ENCODE measurements at places on chromosomes 6 and 20. TPM values are rescaled to one million over a fixed set of nuclear protein-coding genes. Genes with fewer than 3 reads are reported as not detected.

Gene C6orf58
- not detected for total RNA-seq

Gene CTAGE9
- total RNA-seq, result not detected

DNA sequence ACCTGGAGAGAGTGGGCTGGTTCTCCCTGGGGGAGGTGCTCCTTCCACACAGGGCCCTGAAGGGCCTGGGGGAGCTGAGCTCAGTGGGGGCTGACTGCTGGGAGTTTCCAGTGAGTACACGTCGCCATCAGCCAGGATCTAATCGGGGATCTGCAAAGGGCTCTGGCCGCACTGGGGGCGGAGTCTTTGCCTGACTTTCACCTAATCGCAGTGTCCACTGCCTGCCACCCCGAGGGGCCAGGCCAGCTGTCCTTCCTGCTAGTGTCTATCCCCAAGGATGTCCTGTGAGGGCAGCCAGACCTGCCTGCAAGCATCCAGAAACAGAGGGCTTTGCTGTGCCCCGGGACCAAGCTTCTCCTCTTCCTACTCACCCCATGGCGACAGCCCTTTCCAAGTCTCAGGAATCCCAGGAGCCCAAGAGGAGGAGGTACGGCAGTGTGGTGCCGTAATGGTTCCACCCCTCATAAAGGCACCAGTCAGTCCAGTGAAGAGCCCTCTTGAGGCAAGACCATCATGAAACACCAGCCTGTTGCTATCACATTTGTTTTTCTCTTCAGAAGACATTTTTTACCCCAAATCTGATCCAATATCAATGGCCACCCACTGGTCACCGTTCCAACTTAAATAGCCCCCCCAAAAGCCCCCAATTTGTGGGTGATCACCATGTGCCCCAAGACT is 243.1 kb upstream of the ECI2 start:
- H3K27me3 ChIP-seq, result no peaks in the 10 kb centered on the region
- peaks cover 45% of the 10 kb centered on the region for H3K4me1 ChIP-seq
- H3K4me3 ChIP-seq, result no peak overlapping the region

DNA sequence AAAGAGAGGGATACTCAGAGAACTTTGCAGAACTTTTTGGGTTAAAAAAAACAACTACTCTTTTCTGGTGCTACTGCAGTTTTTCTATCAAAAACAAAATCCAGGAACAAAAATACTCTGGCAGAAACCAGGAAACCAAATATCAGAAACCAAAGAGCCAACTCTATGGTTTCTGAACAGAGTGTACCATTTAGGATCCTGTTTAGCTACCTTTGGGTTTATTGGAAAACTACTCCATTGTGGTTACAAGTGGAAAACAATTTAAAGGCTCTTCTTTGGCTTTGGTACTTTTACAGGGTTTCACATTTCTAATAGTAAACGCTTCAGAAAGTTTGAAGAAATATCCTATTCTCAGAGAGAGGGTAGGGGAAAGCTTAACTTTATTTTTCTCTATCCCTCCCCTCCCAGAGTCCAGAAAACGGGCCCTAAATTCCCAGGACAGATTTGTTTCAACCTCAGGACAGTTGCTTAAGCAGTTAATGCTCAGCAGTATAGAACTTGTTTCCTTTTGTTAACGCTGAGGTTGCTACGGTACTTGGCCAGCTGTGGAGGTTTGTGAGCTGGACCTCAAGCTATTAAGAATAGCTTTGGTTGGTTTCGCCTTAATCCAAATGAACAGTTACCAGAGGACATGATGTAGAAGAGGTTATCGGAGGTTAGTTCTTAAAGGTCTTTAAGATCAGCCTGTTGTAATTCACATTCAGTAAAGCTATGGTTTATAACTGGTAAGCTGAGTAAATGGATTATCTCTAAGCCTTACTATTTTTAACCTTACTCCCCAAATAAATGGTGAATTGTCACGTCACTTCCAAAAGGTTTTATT is 47.9 kb downstream of the FOXO3 start:
- peaks cover 15% of the 10 kb centered on the region for H3K4me1 ChIP-seq
- no peaks in the 10 kb centered on the region for H3K27me3 ChIP-seq
- H3K27ac ChIP-seq, result no peak overlapping the region
- no peak overlapping the region for H3K4me3 ChIP-seq

- H3K4me1 ChIP-seq, result peaks cover 6% of the 10 kb centered on the region
- H3K27me3 ChIP-seq, result no peaks in the 10 kb centered on the region
- H3K4me3 ChIP-seq, result no peak overlapping the region
- H3K36me3 ChIP-seq, result no peaks in the 10 kb centered on the region
- DNase-seq, result no peak
Measured at GRCh38 chr6:70371454-70372105, 41.7 kb upstream of the FAM135A start.

GRCh38 chr6:28446818-28447511 is 3.7 kb upstream of the ZSCAN23 start:
- no peaks in the 10 kb centered on the region for H3K36me3 ChIP-seq
- 0 out of 2 replicates have a peak, but pooled peaks cover 4% of the 10 kb centered on the region for H3K4me1 ChIP-seq
- peak overlapping the region; percentile 26 for H3K4me3 ChIP-seq
- H3K27ac ChIP-seq, result no peak overlapping the region
- DNase-seq, result peak; percentile 9

DNA sequence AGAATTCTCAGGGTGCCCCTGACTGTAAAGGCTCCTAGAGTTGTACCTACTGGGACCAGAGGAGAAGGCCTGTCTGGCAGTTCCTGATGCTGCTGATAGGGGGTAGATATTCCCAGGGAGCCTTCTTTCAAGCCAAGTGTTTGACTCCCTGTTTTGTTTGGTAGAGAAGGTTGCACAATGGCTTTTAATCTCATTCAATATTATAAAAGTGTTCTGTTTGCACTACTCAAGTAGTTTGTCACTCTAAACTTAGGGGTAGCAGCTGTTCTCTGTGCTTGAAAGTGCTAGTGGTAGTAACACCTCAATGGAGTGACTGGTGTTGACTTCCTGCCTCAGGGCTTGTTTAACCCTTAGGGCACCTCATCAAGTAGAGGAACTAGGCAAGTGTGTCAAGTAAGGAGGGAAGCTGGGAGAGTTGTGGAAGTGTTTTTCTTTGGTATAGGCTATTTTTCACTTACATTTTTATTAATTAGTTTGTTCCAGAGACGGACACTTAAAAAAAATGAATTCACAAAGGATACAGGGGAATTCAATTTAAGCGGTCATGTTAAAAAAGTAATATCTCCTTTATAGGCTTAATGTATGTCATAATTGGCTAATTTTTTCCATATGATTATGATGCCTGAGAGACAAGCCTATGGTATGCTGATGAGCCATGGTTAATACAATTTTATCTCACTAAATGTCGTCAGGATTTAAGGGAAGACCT is 38.1 kb downstream of the BICRAL start:
- no peaks in the 10 kb centered on the region for H3K4me1 ChIP-seq
- DNase-seq, result no peak
- no peaks in the 10 kb centered on the region for H3K27me3 ChIP-seq
- no peak overlapping the region for H3K27ac ChIP-seq

- H3K36me3 ChIP-seq, result no peaks in the 10 kb centered on the region
- H3K27ac ChIP-seq, result no peak overlapping the region
- DNase-seq, result no peak
- H3K4me3 ChIP-seq, result no peak overlapping the region
Measured at GRCh38 chr6:27241443-27241842, 6.1 kb upstream of the PRSS16 start.

- no peaks in the 10 kb centered on the region for H3K27me3 ChIP-seq
- no peaks in the 10 kb centered on the region for H3K36me3 ChIP-seq
- DNase-seq, result no peak
- no peak overlapping the region for H3K27ac ChIP-seq
Measured at GRCh38 chr6:108921547-108922361, 73.5 kb downstream of the ARMC2 start.

GRCh38 chr6:168858926-168859325 is 394.7 kb downstream of the THBS2 start:
- H3K27ac ChIP-seq, result no peak overlapping the region
- H3K36me3 ChIP-seq, result no peaks in the 10 kb centered on the region
- H3K4me1 ChIP-seq, result no peaks in the 10 kb centered on the region
- H3K27me3 ChIP-seq, result no peaks in the 10 kb centered on the region
- DNase-seq, result no peak

All from SJSA1 (cell line).